ENCODE measurements at places on chromosomes 7 and 10. TPM values are rescaled to one million over a fixed set of nuclear protein-coding genes. Genes with fewer than 3 reads are reported as not detected.

DNA sequence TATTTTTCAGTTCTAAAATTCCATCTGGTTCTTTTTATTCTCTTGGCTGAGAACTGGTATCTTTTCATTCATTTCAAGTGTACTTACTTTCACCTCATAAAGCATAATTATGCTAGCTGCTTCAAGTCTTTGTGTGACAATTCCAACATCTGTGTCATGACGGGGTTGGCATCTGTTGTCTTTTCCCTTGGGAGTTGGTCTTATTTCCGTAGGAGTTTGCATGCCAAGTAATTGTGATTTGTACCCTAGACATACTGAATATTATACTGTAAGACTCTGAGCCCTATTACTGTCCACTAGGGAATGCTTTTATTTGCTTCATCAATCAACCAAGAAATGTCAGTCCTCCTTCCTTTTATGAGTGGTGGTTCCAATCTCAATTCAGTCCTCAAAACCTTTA, 24.6 kb upstream of the HUS1 start:
- no peak overlapping the region for H3K27ac ChIP-seq
- no peak overlapping the region for H3K4me3 ChIP-seq
- no peak for DNase-seq
- no peaks in the 10 kb centered on the region for H3K4me1 ChIP-seq
- H3K36me3 ChIP-seq: no peaks in the 10 kb centered on the region

DNA sequence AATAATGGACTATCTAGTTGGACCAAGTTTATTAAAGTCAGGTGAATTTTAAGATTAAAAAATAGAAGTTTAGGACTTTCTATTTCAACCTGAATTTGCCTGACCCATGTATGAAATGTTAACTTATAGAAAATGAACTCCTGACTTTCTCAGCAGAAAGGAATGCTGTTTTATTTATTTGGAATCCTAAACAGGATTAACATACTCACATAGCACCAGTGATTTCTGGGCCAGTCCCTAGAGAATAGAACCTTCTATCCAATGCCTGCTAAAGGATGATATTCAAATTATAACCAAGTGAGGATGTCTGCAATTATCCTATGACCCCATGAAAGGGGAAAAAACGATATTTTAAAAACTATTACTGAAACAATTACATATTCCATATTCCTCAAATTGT, 148.8 kb downstream of the CHRM2 start:
- H3K27ac ChIP-seq: no peak overlapping the region
- H3K4me3 ChIP-seq: no peak overlapping the region
- DNase-seq: no peak
- H3K27me3 ChIP-seq: no peaks in the 10 kb centered on the region
- no peaks in the 10 kb centered on the region for H3K36me3 ChIP-seq

DNA sequence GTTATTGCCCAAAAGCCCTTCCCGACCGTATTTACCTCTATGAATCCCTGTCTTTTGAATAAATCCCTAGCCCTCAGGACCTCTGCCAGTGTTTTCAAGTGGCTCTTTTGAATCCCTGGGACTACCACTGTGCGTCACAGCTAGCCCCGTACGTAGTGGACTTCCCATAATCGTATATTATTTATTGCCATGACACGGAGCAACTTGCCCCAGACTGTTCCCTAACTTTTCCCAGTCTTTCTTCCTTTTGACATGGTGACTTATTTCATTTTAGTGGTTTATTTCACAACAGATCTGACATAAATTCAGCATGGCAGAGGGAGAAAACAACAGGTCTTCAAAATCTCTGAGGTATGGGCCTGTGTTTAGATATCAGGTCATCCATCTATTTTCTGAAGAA, 318.6 kb upstream of the KLF6 start:
- H3K27ac ChIP-seq: no peak overlapping the region
- H3K36me3 ChIP-seq: no peaks in the 10 kb centered on the region
- H3K27me3 ChIP-seq: no peaks in the 10 kb centered on the region

DNA sequence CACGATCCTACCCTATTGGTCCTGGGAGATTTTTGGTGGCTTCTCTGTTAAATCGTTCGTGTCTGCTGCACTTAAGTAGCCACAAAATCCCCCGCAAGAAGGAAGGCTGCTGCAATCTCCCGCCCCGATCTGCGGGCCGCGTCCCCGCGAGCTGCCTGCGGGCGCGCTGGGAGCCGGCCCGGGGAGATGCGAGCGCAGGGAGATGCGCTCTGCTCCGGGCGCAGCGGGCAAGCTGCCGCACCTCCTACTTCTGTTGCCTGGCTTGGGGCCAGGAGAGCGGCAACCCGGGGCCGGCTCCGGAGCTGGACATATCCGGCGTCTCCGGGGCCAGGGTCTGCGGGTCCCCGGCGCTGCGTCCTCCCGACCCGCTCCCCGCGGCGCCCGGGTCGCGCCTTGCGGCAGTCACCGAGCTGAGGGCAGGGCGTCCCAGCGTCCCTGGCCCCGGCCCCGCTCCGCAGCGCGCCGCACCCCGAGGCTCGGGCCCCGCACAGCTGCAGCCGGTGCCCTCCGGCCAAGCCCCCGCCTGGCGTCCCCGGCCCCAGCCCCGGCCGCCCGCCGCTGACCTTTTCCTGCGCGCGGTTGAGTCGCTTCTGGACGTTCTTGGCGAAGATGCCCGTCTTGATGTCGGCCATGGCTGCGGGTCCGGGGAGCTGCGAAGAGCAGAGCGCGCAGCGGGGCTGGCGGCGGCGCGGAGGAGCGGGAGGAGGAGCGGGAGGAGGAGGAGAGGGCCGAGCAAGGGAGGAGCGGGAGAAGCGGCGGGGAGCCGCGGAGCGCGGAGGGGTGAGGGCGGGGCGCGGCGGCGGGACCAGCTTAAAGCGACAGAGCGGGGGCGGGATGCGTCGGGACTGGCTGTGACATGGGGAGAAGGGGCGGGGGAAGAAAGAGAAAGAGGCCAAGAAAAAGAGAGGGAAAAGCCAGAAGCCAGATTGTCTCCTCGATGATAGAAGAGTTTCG, at the start of gene AMPH:
AMPH (minus strand) TSS at position 654 of the 954 bp plus-strand sequence; CDS start at position 632, 22 bp downstream.
- H3K27me3 ChIP-seq: peaks cover 2% of the 10 kb centered on the region
- H3K27ac ChIP-seq: no peak within 1 kb of the TSS
- H3K4me1 ChIP-seq: no peaks in the 10 kb centered on the region
- no peaks in the 10 kb centered on the region for H3K36me3 ChIP-seq

- H3K27ac ChIP-seq: no peak overlapping the region
- H3K27me3 ChIP-seq: no peaks in the 10 kb centered on the region
- H3K4me1 ChIP-seq: no peaks in the 10 kb centered on the region
- no peaks in the 10 kb centered on the region for H3K36me3 ChIP-seq
- no peak overlapping the region for H3K4me3 ChIP-seq
- no peak for DNase-seq
These were observed 317.3 kb downstream of the TCERG1L start for GRCh38 chr10:130994191-130994590.

DNA sequence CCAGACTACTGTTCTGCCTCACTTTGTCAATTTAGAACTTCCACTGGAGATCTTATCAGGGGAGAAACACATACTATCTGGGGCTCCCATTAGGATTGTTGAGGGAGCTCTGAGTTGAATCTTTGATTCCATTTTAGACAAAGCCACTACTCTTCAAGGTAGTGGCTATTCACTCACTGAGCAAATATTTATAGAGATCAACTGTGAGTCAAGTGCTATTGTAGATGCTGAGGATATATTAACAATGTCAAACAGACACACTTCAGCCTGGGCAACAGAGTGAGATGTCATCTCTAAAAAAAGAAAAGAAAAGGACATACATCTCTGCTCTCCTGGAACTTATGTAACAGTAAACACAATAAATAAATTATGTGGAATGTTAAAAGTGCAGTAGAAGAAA, 315.3 kb downstream of the PTEN start:
- DNase-seq: no peak
- no peaks in the 10 kb centered on the region for H3K4me1 ChIP-seq
- no peaks in the 10 kb centered on the region for H3K36me3 ChIP-seq
- no peak overlapping the region for H3K27ac ChIP-seq
- no peaks in the 10 kb centered on the region for H3K27me3 ChIP-seq
- no peak overlapping the region for H3K4me3 ChIP-seq

DNA sequence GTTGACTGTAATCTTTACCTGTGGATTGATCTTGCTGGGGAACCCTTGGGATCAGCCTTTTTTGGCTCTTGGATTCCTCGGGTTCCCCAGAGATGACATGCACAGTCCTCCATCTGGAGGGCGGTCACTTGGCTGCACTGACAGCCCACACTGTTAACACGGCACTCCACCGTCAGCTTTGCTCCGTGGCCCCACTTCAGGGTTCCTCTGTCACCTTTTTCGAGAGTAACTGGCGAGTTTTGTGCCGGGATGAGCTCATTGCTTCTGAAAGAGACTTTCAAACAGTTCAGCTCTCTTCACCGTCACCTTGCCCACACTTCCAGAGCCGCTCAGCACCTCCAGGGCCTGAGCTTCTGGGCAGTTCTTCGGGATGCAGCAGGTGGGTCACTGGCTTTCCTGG, 42.4 kb downstream of the PROSER2 start:
- no peaks in the 10 kb centered on the region for H3K27me3 ChIP-seq
- H3K4me3 ChIP-seq: no peak overlapping the region
- no peak for DNase-seq
- H3K27ac ChIP-seq: no peak overlapping the region
- H3K4me1 ChIP-seq: no peaks in the 10 kb centered on the region

CYP2E1 gene
- 2.0 TPM for total RNA-seq

TRIM50 gene
- 0.79 TPM for total RNA-seq

TLX1 gene
- total RNA-seq: not detected

DNA sequence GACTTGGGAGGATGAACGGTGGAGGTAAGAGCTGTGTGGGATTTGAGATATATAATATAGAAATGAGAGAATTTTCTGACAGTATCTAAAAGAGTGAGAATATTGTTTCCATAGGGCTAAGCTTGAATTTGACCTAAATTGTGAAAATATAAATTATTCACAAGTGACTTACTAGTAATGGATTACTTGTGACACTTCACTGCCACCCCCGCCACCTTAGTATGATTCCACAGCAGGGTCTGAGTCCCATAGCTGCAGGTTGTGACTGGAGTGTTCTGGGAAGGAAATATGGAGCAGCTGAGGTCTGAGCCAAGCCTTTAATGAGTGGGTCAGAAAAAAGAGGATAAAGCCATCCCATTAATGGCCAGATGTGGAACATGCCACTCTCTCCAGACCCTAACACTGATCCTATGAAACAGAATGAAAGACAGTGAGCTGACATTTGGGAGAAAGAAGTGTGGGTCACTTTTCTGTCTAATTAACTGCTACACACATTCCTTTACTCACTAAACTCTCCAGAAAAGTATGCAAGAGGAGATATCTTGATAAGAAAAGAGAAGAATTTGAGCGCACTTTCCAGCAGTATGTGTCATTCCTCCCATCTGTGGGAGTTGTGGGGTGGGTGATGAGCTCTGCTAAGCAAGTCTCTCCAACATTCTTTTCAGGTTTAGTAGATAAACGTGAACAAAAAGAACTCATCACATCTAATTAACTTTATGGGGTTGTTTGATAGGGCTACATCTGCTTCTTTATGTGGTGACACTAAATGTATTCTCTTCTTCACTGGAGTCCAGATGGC, 1193.4 kb downstream of the SORCS3 start:
- DNase-seq: no peak
- H3K4me1 ChIP-seq: no peaks in the 10 kb centered on the region
- H3K27me3 ChIP-seq: no peaks in the 10 kb centered on the region
- H3K4me3 ChIP-seq: no peak overlapping the region
- H3K27ac ChIP-seq: no peak overlapping the region

DNA sequence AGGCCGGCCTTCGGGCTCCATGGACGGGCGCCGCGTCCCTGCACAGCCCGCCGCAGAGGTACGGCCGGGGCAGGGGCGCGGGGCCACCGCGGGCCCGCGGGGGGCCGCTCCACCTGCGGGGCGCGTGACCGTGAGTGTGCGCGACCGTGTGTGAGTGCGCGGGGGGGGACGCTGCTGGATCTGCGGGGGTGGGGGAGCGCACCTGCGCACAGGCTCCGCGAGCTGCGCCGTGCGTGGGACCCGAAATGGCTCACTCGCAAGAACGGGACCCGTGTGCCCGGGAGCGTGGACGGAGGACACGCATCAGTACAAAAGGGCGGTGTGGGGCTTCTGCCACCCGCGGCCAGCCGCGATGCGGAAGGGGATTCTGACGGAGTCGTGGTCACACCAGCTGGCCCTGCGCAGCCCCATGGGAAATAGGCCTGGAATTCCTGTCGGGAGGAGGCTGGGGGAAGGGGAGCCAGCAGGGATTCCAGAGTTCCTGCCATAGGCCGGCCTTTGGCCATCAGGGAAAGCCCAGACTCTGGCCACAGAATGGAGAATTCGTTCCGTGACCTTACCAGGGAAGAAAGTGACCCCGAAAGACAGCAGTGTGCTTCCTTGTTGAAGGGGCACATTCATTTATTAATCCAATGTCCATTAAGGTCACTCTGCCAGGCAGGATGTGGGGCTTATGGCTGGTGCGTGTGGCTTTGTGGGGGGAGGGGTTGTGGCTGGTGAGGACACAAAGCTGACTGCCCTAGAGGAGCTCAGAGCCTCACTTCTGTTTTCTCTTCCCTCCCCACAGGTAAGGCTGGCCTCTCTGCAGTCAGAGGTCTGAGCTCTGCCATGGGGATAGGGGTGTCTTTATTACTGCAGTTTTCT, 494 bp downstream of the REPIN1 start:
- peak overlapping the region; percentile 99 for H3K27ac ChIP-seq
- no peaks in the 10 kb centered on the region for H3K27me3 ChIP-seq
- peak; percentile 80 for DNase-seq
- H3K4me3 ChIP-seq: peak overlapping the region; percentile 97
- H3K36me3 ChIP-seq: no peaks in the 10 kb centered on the region
- peaks cover 55% of the 10 kb centered on the region for H3K4me1 ChIP-seq

DNA sequence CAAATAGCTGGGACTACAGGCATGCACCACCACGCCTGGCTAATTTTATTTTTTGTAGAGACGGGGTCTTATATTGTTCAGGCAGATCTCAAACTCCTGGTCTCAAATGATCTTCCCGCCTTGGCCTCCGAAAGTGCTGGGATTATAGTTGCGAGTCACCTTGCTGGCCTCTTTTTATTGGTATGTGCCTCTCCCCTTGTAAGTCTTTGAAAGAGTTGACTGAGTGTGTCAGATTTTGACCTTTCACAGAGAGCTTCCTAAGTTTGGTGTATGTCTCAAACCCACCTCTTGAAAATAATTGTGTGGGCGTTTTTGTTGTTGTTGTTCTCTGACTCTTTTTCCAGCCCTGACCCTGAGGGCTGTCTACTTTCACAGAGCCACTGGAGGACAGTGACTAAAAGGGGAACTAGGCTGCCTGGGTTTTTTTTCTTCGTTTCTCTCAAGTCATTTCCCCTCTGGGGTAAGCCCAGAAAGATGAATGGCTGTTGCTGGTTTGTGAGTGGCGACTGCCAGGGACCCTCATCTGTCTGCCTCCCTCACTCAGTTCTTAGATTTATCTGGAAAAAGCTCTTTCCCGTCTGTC, 262.8 kb downstream of the ZEB1 start:
- H3K4me1 ChIP-seq: peaks cover 10% of the 10 kb centered on the region
- H3K4me3 ChIP-seq: no peak overlapping the region
- no peak overlapping the region for H3K27ac ChIP-seq
- no peaks in the 10 kb centered on the region for H3K36me3 ChIP-seq
- H3K27me3 ChIP-seq: no peaks in the 10 kb centered on the region

GALNT17 gene
- total RNA-seq: 3.5 TPM

- no peaks in the 10 kb centered on the region for H3K36me3 ChIP-seq
- no peak for DNase-seq
- no peaks in the 10 kb centered on the region for H3K27me3 ChIP-seq
These were observed 572 bp downstream of the ATP5MF start for GRCh38 chr7:99465421-99465768.
